ENCODE measurements at places on chromosomes 2 and 18.

DNA sequence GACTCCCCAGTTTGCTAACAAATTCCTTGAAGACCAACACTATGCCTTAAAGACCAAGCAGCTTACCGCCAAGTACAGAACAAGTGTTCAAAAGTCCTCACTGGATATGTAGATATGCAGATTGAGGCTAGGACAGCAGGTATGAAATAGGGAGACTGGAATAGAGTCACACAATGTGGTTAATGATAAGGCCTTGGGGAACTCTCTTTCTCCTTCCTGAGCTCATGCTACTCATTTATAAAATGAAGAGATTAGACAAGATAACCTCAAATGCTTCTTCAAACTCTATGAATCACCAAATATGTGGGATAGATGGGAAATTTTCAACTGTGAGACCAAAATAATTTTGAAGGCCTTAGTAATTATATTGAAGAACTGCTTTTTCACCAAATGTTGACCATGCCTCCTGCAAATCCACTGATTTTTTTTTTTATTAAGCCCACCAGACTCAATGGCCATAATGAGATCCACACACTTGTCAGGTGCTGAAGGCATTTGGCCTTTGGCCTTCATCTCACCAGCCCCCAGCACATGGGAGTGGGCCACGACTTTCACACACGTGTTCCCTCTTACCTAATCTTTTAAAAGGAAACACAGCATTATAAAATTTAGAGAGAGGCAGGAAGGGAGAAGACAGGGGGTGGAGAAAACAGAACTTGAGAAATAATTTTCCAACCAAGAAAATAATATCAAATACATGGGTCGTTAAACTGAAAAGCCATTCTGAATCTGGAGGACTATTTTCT, 181.5 kb downstream of the EN1 start:
- DNase-seq, result no peak

GRCh38 chr2:144995482-144995881, 475.6 kb upstream of the ZEB2 start:
- DNase-seq, result no peak

- DNase-seq, result no peak
Measured at GRCh38 chr2:171056307-171056706, 104.4 kb downstream of the TLK1 start.

GRCh38 chr2:178531168-178531567, 50.9 kb downstream of the PLEKHA3 start:
- DNase-seq, result no peak

- no peak for DNase-seq
Measured at GRCh38 chr18:45109706-45110105, 429.0 kb downstream of the SETBP1 start.

DNA sequence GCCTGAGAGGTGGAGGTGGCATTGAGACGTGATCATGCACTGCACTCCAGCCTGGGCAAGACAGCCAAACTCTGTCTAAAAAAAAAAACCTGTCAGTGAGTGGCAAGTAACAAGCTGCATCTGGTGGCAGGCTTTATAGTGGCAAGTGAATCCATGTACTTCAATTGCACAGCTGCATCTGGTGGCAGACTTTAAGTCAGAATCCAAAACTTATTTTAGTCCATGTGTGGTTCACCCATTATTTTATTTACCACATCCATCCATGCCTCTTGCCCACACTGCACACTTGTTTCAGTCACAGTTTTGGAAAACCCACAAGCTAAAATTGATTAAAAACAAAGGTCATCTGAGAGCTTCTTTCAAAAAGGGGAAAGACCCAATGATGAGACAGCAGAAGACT, 1636.4 kb upstream of the NXPH2 start:
- DNase-seq, result no peak

GRCh38 chr2:229246334-229246733, 24.8 kb downstream of the PID1 start:
- DNase-seq, result no peak

DNA sequence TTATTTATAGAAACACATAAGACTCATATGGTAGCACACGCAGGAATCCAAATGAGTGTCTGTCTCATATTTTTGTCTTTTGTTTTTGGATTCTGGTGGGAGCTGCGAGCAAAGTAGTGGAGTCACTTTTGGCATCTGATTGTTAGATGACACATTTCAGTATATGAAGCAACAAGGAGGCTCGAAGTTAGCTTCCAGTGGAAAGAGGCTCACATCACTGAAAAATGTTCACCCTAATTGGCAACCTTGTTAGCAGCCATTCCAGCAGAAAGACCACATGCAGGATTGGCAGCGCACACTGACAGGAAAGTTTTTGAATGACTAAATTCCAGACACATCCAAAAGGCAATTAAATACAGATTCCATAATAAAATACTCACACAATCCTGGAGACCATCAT, 87.4 kb downstream of the MYT1L start:
- no peak for DNase-seq
